PC-9 (cell line): ENCODE measurements at places on chromosomes 13 and 19.

DNA sequence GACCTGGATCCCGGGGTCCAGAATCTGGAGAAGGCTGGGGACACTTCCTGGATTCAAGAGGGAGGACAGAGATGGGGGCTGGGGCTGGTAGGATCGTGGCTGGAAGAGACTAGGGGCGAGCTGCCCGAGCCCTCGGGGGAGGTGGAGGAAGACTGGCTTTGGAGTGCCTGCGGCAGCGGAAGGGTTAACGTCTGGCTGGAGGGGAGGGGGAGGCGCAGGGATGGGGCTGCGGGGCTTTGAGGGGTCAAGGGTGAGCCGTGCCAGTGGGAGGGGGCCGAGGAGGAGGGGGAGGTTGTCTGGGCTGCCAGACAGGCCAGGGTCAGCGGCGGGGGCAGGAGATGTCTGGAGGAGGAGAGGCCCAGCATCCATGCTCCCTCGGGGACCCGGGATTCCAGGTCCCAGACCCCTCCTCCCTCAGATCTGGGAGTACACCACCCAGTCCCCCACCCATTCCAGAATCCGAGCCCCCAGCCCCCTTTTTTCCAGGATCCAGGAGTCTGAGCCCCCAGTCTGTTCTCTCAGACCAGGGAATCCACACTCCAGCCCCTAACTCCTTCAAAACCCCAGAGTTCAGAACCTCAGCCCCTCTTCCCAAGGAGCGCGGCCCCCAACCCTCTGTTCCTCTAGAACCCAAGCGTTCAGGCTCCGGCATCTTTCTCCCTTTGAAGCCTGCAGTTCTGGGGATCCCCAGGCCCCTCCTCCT lies 3.2 kb upstream of the SPACA6 start:
- DNase-seq: peak; percentile 53

GRCh38 chr19:39014037-39014436 lies 18.3 kb downstream of the FBXO27 start:
- no peak for DNase-seq

DNA sequence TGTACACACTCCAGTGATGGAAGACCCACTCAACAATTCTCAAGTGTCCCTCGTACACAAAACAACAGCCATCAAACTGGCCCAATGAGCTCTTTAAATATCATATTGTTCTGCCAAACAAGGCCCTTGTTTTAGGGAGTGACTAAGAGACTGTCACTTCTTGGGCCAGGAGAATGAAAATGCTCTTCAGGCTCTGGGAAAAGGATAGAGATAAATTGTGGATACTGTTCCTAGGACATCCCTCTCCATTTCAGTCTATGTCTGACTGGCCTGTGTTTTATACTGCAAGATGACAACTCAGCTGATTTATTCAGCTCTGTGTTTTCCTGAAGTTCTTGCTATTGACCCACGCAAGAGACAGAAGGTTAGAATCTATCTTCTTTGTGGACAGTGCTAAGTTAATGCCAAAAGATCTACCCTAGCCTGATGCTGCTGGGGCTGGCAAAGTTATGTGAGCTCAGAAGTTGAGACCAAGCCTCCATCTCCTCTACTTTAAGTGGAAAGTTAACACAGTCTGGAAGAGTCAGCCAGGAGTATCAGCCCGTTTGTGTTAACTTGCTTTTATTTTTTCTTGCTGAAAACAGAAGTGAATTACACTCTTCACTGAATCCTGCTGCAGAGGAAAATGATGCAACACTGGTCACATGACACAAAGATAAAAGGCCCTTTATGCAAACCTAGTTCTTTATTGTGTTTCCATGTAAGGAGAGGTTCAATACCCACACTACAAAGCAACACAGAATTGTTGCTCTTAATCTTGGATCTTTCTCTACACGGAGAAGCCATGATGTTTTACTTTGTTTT lies 14.6 kb downstream of the FRY start:
- no peak for DNase-seq

DNA sequence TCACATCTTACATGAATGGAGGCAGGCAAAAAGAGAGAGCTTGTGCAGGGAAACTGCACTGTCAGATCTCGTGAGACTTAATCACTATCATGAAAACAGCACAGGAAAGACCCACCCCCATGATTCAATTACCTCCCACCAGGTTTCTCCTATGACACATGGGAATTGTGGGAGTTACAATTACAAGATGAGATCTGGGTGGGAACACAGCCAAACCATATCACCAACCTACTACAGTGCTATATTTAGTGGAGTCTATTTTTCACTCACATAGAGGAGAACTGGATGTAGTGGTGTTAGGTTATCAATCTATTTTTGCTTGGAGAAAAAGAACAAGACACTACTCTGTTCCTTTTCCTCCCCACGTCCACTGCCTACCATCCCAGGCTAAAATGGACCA lies 276.6 kb downstream of the KCTD12 start:
- no peak for DNase-seq

DNA sequence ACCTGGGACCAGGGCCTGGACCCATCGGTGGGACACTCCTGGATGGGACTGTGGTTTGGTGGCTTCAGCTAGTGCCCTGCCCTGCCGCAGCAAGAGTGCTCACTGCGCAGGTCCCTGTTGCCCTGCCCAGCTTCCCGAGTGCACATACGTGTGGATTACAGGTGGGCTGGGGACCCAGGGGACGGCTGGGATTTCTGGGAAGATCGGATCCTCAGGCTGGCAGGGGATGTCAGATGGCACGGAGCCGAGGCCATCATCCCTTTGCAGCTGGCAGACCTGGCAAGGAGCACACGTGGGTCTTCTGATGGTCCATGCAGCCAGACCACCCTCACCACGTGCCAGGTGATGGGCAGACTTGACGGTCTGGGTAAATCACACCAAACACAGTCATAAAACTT lies 69.3 kb downstream of the CHST8 start:
- DNase-seq: no peak

GRCh38 chr19:45428384-45429231 lies 4.9 kb upstream of the ERCC1 start:
- no peak for DNase-seq
